ENCODE measurements at places on chromosomes 5 and 9.

DNA sequence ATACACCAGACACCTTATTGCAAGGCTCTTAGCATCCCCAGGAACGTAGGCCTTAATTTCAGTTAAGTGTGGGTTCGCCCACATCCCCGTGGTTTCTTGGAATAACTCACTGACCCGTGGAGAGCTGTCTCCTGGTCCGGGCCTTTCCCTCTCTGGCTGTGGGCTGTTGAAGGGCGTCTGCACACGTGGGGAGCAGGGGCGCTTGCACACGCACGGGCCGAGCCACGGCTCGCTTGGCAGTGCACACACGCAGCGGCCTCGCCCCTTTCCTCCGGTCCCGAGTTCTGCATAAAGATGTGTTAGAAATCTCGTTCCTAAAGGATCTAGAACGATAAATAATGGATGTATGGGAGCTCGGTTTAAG, 141.9 kb downstream of the PBX3 start:
- DNase-seq, result peak; percentile 38

- no peak for DNase-seq
Observed at GRCh38 chr9:27085456-27085855, 23.6 kb upstream of the TEK start.

DNA sequence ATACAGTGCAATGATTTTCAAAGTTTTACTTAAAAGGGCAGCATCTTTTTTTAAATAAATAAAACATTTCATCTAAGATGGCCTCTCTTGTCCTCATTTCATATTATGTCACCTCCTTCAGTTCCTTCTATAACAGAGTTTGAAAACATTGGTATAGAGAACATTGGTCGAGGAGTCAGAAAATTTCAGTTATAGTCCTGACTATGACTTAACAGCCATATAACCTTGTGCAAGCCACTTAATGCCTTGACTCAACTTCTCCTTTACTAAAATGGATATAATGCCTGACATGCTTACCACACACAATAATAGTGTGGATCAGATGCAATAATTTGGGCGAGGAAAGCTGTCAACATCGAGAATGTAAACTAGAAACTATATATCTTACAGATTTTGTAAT, 22.6 kb downstream of the SSBP2 start:
- DNase-seq, result no peak

DNA sequence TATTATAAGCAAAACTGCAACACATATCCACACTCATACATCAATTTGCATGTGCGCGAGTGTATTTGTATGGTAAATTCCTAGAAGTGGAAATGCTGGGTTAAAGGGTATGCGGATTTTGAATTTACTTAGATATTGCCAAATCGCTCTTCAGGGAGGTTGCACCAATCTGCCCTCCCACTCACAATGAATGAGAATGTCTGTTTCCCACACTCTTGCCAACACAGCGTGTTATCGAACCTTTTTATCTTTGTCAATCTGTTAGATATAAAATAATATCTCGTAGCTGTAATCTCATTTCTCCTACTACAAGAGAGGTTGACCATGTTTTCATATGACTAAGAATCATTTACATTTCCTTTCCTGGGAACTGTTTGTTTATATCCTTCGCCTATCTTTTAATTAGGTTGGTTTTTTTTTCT, 35.7 kb downstream of the LHX2 start:
- DNase-seq, result no peak

GRCh38 chr5:147565524-147565923, 55.7 kb upstream of the DPYSL3 start:
- DNase-seq, result peak; percentile 88

DNA sequence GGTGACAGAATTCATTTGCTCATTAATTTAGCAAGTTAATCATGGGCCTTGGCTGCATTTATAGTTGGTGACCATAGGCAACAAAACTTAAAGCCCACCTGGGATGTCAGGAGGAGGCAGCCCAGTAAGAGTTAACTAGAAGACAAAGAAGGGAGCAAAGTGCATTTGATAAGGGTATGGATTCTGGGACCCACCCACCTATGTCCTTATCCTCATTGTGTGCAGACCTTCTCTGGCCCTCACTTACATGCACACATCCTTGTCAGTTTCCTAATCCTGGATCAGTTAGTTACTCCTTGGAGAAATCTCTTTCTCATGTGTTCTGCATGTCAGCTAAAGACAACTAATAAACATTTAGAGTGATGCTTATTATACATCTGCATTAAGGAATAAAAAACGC, 24.6 kb downstream of the MEF2C start:
- no peak for DNase-seq

- DNase-seq, result no peak
Observed at GRCh38 chr5:21164425-21164824, 1176.4 kb upstream of the CDH18 start.

DNA sequence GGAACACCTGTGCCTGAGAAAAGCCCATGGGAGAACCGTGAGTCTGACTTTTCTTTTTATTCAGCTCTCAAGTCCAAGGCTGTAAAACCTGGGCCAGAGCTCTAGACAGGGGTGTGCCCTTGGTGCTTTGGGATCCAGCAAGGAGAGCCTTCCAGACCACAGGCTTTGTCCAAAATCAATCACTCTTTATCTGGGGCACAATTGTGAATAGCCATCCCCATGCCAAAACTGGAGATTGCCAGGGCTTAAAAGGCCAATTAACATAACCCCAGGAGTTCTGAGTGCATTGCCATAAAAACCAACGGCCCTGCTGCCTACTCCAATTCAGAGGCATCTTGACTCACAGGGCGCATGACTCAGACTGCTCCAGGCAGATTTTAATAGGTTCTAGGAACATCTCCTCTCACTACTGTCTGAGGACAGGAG, 391.8 kb downstream of the ARHGEF28 start:
- peak; percentile 61 for DNase-seq

GRCh38 chr9:99365233-99365980, 143.3 kb downstream of the SEC61B start:
- DNase-seq, result peak; percentile 14

GRCh38 chr9:2469681-2470221, 151.8 kb upstream of the VLDLR start:
- DNase-seq, result peak; percentile 64

GRCh38 chr5:147668385-147668784, 114.1 kb downstream of the JAKMIP2 start:
- no peak for DNase-seq

DNA sequence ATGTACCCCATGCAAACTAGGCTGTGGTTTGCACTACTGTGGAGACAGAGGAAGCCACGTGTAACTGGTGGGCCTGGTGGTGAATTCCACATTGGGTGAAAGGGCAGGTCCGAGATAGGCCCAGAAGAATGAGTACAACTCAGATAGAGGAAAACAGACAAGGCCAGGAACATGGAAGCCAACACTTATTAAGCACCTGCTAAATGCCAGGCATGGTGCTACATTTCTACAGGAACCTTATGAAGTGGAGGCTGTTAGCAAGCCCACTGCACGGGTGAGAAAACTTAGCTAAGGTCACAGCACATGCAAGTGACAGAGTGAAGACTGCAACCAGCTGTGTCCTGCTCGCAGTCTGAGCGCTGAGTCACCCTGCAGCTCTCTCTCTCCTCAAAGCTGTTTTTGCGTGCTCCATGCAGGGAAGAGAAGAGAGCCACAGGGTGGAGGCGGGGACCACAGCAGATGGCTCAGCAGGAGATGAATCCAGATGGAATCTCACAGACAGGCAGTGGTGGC, 65.5 kb upstream of the SPTLC1 start:
- DNase-seq, result peak; percentile 80

- no peak for DNase-seq
Observed at GRCh38 chr9:121865060-121865459, 213.6 kb downstream of the DAB2IP start.

DNA sequence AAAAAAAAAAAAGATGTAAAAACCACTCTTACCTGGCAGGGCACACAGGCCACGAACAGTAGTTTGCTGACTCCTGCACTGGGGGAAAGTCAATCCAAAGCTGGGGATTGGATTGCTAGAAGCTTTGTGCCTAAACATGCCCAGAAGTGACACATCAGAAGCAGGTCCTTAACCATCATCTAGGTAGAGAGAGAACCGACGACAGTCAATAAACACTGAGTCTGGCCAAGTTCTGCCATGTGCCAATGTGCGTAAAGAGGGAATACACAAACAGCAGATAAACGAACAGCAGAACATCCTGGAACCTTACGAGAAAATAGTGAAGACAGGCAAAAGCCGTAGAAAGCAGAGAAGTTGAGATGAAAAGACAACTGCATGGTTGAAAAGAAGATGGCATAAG, 14.9 kb downstream of the SFXN1 start:
- no peak for DNase-seq

DNA sequence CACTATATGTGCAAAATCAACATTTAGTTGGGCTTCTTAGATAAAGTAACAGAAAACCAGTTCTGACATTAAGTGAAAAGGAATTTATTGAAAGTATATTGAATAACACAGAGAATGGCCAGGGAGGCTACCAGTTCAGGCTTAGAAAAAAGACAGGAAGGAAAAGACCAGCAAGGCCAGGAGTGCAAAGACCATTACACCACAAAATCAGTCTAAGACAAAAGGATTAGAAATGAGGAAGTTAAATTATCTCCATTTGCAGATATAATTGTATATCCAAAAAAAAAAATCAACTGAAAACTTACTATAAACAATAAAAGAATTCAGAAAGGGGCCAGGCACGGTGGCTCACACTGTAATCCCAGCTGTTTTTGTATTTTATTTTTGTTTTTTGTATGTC, 4.8 kb upstream of the TEX10 start:
- no peak for DNase-seq

GRCh38 chr5:54302267-54302687, 8.1 kb downstream of the ARL15 start:
- DNase-seq, result peak; percentile 53

GRCh38 chr9:101530076-101530711, 3.5 kb upstream of the RNF20 start:
- peak; percentile 79 for DNase-seq
